ENCODE measurements at places on chromosomes 2 and 18. TPM values are rescaled to one million over a fixed set of nuclear protein-coding genes. Genes with fewer than 3 reads are reported as not detected.
A peak's percentile ranks its signal among the peaks of the same experiment; 100 is the strongest.

The POTEJ gene
- not detected for total RNA-seq

DNA sequence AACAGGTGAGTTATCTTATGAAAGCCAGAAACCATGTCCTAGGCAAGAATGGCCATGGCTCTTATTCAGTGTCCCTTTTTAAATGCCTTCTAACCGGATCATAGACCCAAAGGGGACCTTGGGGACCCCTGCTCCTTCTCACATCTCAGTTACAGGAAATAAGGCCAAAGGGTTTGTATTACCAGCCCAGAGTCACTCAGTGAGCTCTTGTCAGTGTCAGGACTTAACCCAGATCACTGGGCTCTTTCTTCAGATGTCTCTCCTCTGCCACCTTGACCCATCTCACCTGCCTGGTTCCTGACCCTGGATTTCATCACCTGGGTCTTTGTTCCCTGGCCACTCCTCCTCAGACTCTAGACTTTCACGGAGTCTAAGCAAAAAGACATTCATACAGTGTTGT lies 556.7 kb downstream of the CMPK2 start:
- no peak for DNase-seq

DNA sequence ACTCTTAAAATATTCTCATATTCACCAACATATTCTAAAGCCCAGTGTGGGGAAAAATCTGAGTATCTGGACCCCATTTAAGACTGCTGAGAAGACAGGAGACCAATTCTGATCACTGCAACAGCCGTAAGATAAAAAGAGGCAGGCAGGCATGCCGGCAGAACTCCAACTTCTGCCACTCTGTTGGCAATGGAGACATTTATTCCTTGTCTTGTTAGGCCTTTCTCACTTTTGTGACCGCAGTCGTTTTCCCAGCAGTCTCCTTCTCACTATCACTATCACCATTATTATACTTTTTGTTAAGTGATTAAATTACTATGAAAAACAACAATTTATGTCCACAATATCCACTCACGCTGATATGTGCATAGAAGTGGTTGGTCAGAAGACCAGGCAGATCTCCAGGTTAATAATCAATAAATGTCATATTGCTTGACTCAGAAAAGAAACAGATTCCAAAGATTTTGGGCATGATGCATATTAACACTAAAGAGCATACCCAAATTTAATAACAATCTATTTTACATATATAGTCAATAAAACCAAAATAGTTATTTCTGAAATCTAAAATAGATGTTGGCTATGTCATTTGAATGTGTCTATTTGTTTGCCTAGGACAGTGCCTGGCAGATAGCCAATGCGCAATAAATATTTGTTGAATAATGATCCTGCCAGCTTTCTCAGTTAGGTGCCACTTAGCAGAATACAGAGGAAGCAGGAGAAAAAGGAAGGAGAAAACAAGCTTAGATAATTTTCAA lies 38.2 kb downstream of the SESTD1 start:
- DNase-seq = no peak

- DNase-seq = no peak
These were observed 360.0 kb upstream of the RAB6C start for GRCh38 chr2:129619471-129619870.

DNA sequence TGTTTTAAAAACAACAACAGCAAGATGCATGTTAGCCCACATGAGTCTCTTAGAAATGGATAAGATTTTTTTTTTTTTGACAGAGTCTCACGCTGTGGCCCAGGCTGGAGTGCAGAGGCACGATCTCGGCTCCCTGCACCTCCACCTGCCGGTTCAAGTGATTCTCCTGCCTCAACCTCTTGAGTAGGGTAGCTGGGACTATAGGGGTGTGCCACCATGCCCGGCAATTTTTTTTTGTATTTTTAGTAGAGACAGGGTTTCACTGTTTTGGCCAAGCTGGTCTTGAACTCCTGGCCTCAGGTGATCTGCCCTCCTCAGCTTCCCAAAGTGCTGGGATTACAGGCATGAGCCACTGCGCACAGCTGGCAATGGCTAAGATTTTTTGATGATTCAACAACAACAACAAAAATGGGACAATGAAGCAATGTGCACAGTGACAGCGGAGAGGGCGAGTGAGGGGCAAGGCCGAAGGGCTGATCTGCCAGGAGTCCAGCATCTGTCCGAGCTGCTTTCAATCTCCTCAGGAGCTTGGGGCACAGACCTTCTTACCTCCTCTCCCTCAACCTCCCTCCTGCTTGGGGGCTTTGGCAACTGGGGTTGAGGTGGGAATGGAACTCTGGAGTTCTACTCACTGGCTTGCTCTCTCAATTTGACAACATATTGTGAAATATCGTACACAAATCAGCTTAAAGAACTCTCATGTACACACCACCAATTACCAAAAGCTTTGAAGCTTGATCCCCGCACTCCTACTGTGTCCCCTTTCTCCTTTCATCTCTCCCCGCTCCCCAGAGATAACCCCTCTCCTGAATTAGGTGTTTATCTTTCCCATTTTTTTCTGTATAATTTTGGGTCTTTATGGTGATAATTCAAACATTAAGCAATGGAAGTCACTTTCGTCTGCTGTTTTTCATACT lies 3.4 kb downstream of the ABCG8 start:
- DNase-seq = no peak

DNA sequence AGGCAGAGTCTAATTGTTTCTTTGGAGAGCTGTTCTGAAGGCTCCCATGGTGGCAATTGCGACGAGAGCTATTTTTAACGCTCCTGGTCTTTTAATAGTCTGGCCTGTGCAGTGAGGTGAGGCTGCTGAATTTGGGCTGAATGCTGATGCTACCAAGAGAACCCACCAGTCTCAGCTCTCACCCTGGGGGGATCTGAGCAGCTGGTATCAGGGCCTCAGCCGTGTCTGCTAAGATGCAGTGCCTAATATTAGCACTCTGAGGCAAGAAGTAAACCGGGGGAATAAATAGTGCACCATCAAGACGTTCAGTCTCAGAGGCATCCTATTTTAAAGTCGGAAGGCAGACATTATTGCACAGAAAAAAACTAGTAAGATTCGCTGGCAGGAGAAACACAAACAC lies 214.8 kb upstream of the PID1 start:
- no peak for DNase-seq

DNA sequence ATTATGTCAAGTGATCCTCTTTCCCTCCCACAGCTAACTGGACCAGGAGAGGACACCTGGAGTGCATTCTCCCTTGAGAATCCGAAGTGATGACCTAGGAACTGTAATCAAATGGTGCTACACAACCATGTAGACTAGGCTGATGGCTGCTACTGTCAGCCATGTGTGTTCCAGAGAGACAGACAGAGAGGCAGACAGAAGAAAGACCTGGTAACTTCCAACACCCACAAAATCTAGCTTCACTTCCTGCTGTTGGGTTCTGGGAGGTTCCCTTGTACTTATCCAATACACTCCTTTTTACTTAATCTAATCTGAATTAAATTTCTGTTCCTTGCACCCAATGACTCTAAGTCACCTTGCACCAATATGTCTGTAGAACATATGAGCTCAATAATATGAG lies 72.3 kb downstream of the AAK1 start:
- no peak for DNase-seq

DNA sequence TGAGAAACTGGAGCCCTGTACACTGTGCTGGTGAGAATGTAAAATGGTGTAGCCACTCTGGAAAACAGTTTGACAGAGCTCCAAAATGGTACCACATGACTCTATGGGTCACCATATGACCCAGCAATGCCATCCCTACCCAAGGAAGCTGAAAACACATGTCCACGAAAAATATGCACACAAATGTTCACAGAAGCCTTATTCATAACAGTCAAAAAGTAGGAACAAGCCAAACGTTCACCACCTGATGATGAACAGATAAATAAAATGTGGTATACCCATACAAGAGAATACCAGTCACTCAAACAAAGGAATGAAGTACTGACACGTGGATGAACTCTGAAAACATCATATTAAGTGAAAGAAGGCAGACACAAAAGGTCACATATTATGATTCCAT lies 4.6 kb downstream of the AFG3L2 start:
- DNase-seq = no peak

DNA sequence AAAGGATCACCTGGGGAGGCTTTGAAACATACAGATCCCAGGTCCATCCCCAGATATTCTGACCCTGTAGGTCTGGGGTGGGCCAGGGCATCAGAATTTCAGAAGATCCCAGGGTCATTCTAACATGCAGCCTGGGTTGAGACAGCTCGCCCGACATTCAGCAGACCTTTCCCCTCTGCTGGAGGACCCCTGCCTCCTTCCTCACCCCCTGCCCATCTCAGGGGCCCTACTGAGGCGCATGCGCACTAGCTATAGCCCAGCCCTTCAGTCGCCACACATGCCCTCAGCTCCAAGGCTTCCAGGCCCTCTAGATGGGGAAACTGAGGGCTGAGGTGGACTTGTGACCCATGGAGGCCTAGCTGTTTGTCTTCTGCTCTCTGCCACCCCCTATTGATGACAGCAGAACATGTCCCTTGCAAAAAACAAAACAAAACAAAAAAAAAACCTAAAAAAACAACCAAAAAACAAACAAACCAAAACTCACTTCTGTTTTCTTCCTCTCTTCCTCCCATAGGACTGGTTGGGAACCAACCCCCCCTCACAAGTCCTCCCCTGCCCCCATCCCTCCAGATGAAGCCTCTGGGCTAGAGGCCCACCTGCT lies 91.3 kb downstream of the ZBTB7C start:
- DNase-seq = no peak

DNA sequence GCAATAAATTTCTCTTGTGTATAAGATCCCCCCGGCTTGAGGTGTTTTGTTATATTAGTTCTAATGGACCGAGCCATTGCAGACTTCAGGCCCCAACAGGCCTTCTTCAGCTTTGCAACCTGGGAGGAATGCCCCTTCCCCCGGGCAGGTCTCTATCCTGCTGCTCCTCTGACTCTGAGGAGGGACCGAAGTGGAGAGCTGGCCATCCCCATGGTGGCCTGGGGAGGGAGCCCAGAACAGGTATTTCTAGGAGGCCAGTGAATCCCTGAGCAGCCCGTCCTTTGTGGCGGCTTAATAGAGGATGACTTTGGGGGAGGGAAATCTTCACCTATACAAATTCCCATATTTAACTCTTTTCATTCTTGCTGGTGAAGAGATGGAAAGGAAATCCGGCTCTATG lies 715.8 kb upstream of the SOX11 start:
- DNase-seq = no peak

The SMIM21 gene
- not detected for total RNA-seq

The NPPC gene
- not detected for total RNA-seq

- DNase-seq = no peak
These were observed 65.1 kb upstream of the CTLA4 start for GRCh38 chr2:203802342-203803052.

The ARHGAP25 gene
- total RNA-seq = 3.7 TPM

DNA sequence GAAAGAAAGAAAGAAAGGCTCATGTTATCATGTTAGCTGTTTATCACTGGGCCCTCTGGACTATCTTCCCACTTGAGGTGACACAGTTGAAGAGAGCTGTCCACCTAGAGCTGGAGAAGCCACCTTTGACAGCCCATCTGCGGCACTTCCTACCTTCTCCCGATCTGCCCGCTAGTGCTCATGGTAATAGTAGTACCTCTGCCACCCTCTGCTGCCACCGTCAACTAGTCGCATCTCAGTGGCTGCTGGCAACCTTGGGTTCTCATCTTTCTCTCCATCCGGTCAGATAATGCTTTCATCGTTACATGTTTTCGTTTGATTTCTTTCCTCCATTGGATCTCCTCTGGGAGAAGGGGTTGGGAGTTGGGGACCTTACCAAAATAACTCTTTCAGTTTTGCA lies 63.2 kb upstream of the COPS8 start:
- DNase-seq = no peak

GRCh38 chr2:188599140-188599539 lies 307.5 kb downstream of the GULP1 start:
- DNase-seq = no peak

GRCh38 chr2:163441603-163442002 lies 294.2 kb downstream of the FIGN start:
- no peak for DNase-seq

DNA sequence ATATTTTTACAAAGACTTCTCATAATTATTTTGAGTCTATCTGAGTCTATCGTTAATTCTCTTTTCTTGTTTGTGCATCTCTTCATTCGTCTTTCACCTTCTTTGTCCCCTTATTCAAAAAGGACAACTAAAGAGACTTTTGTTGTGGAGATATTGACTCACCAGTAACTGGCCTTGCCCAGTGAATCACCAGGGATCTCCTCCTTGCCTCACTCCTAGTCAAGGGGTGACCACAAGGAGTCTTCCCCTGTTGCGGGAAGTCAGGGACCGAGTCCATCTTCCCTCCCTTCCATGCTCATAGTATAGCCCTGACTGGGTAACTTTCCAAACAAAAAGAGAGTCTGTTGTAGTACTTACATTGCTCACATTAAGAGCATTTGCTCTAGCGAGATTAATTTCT lies 158.9 kb downstream of the NEB start:
- DNase-seq = no peak

GRCh38 chr18:54357082-54357659 lies 487 bp downstream of the STARD6 start:
- peak; percentile 18 for DNase-seq

GRCh38 chr2:54396107-54396506 lies 60.0 kb upstream of the SPTBN1 start:
- DNase-seq = no peak

The DCDC2C gene
- not detected for total RNA-seq

DNA sequence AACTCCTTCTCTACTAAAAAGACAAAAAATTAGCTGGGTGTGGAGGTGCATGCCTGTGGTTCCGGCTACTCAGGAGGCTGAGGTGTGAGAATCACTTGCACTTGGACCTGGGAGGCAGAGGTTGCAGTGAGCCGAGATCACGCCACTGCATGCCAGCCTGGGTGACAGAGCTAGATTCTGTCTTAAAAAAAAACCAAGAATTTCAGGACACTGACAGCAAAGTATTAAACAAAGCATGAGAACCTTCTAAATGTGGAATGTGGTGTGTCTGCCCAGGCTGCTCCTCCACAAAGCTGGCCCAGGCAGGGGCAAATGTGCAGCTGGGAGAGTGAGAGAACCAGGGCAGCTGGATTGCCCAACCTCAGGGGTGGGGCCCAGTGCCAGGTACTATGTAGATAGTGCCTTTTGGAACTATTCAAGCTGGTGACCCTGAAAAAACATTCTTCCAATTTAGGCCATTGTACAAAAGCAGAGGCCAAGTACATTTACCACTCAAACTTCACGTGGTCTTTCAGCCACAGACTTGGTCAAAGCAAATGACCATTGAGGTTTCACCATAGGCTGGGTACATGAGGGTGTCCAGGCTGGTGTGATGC lies 6.7 kb upstream of the UGT1A5 start:
- no peak for DNase-seq

DNA sequence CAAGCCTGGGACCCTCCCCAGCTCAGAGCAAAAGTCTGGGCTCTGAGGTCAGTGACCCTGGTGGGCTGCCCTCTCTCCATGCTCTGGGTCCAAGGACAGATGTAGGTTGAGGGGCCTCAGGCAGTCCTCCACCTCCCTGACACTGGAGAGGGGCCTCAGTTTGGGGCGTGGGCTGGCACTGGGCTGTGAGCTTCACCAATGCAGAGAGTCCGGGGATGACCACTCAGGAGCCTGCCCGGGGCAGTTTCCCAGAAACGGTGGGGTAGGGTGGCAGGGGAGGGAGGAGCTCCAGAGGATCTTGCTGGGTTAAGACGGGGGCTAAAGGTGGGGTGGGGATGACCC lies 40.5 kb upstream of the SMAD7 start:
- DNase-seq = no peak

GRCh38 chr2:38742797-38743559 lies 8.2 kb downstream of the SRSF7 start:
- no peak for DNase-seq

The NTSR2 gene
- not detected for total RNA-seq
